Activated CD4-positive, alpha-beta T cell treated with anti-CD3 and anti-CD28 coated beads for 36 hours (primary cell): ENCODE measurements at places on chromosomes 1 and 21. TPM values are rescaled to one million over a fixed set of nuclear protein-coding genes. Genes with fewer than 3 reads are reported as not detected.

Gene PKP1
- total RNA-seq: not detected

DNA sequence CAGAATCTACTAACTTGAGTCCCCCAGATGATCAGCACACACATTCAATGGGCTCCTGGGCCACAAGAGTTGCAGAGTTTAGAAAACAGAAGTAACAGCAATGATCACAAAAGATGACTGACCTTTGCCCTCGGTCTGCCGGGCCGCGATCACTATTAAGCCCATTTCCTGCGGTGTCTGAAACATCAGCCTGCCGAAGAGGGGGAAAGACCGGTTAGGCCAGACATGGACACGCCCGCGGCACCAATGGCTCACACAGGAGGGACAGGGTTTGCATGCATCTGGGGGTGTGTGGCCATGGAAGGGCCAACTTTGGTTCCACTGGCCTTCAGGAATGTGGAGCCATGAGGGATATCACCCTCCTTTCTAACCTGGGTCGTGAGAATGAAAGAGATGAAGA, 68.2 kb downstream of the SIM2 start:
- no peak overlapping the region for H3K27ac ChIP-seq
- no peaks in the 10 kb centered on the region for H3K27me3 ChIP-seq
- no peak for DNase-seq
- H3K4me1 ChIP-seq: no peaks in the 10 kb centered on the region
- H3K36me3 ChIP-seq: no peaks in the 10 kb centered on the region
- H3K4me3 ChIP-seq: no peak overlapping the region

Gene GUCA2B
- total RNA-seq: not detected

GRCh38 chr1:234536741-234537140, 57.8 kb upstream of the TARBP1 start:
- H3K4me3 ChIP-seq: no peak overlapping the region
- H3K27ac ChIP-seq: no peak overlapping the region
- no peak for DNase-seq
- no peaks in the 10 kb centered on the region for H3K4me1 ChIP-seq
- H3K36me3 ChIP-seq: no peaks in the 10 kb centered on the region

DNA sequence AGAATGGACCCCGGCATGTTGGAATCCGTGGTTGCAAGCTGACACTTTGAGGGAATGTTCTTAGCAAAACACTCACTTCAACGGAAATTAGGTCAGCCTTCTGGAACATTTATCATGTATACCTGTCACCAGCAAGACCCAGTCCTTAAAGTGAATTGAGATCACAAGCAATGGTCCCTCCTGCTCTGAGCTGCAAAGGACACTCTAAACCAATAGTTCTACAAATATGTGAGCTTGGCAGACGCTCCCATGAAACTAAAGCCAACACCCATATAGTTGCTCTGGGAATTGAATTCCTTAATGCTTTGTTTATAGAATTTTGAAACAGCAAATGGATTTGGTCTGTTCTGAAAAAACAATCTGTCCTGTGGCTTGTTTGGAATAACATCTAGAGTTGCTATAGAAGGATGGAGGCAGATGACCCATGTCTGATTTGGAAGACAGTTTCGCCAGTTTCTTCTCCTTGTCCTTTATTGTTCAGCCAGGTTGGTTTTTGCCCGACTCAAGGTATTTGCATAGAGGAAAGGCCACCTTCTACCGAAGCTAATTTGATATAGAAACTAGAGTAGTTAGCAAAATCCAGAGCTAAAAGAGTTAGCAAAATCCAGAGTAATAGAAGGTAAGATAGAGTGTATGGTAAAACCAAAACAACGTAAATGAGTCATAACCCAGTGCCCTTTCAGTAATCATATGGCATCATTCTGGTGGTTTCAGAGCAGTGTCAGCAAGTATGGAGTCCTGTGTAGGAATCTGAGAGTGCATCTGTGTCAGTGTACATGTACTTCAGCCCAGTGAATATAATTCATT, 236.2 kb downstream of the NFIA start:
- no peaks in the 10 kb centered on the region for H3K36me3 ChIP-seq
- peaks cover 8% of the 10 kb centered on the region for H3K27me3 ChIP-seq
- H3K27ac ChIP-seq: peak overlapping the region; percentile 91
- H3K4me3 ChIP-seq: no peak overlapping the region
- DNase-seq: peak; percentile 46

DNA sequence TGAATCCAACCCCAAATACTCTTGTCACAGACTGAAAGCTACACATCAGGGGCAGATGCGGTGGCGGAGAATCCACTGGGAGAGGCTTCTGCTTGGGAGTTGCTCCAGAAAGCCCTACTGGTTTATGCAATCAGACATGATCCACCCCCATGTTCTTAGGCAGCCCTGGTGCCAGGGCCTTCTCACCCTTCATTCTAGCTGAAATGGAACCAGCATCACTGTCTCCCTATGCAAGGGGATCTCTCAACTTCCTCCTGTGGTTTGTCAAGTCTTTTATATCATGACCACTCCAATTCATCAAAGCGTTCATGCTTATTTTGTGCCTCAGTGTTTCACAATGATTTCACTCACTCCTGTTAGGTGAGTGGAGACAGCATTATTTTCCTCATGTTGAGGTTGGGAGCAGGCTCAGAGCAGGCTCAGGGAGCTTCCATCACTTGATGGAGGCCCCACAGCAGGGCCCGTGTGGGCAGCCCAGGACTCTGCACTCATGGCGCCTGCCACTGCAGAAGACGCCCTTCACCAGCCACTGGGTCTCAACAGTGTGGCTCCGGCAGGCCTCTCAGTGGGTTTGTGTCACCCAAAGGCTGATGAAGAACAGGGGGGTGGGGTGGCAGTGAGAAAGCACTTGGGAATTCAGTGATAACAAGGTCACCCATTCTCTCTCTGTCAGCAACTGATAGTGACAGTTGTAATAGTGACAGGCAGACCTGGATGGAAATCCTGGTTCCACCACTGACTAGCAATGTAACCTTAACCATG, 67.1 kb downstream of the CD58 start:
- DNase-seq: peak; percentile 43
- H3K4me3 ChIP-seq: no peak overlapping the region
- no peaks in the 10 kb centered on the region for H3K27me3 ChIP-seq
- no peaks in the 10 kb centered on the region for H3K36me3 ChIP-seq
- H3K27ac ChIP-seq: peak overlapping the region; percentile 94

- H3K27me3 ChIP-seq: peaks cover 30% of the 10 kb centered on the region
- peaks cover 3% of the 10 kb centered on the region for H3K4me1 ChIP-seq
- DNase-seq: no peak
- H3K4me3 ChIP-seq: no peak overlapping the region
- no peaks in the 10 kb centered on the region for H3K36me3 ChIP-seq
- no peak overlapping the region for H3K27ac ChIP-seq
Measured at GRCh38 chr1:42385283-42385682, 4.7 kb downstream of the RIMKLA start.

Gene MCOLN2
- total RNA-seq: 32.9 TPM

Gene LCE1F
- total RNA-seq: not detected

DNA sequence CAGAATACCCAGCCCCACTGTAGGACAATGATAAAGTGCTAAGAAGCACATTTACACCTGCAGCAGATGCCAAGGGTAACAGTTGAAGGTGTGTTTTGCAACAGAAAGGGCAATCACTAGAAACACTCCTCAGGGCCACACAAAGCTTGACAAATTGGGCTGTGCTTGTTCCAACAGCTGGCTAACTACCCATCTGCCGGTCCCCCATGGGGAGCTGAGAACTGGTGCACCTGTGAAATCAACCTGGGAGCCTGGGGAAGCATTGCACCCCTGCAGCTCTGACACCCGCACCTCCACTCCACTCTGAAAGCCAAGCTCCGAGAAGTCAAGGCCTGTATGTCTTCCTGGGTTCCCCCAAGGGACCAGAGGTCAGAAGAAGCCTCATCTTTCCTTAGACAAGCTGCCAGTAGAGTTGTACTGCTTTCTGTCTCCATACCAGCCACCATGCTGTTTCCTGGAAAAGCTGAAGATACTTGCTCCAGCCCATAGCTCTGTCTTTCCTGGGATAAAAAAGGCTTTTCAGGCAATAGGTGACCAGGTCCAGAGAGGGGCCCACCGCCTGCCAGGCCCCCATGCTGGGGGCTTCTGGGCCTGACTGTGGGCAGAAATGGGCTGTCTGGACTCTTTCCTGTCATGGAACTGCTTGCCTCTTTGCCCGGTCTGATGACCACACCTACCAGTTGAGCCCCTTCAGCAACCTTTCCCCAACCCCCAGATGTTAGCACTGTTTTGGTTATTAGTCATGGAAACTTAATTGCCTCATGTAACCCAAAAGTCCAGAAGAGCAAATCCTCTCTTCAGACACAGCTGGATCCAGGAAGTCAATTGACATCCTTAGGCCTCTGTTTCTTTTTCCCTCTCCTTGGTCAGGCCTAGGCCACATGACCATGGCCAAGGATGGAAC, 93.6 kb downstream of the KIF14 start:
- H3K27me3 ChIP-seq: no peaks in the 10 kb centered on the region
- H3K27ac ChIP-seq: no peak overlapping the region
- no peak for DNase-seq
- H3K4me3 ChIP-seq: no peak overlapping the region

DNA sequence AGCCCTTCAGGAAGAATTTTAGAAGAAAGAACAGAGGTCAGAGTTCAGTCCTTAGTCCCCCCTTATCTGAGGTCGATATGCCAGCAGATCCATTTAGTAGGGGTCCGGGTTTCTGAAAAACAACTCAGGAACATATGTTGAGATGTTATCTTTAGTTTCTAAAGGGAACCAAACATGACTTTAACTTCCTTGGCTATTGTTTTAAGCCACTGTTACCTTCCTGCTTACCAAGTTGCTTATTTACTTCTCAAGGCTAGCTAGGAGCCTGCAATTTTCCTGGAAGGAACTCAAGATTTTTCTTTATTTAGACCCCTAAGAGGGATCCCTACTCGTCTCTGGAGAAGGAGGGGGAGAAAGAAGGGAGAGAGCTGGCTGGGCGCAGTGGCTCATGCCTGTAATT, 54.3 kb downstream of the KCNC4 start:
- no peak overlapping the region for H3K27ac ChIP-seq
- no peaks in the 10 kb centered on the region for H3K36me3 ChIP-seq
- H3K4me3 ChIP-seq: no peak overlapping the region
- H3K27me3 ChIP-seq: peaks cover 1% of the 10 kb centered on the region
- H3K4me1 ChIP-seq: no peaks in the 10 kb centered on the region

Gene SMIM1
- 4.2 TPM for total RNA-seq

Gene CA6
- total RNA-seq: 0.27 TPM

DNA sequence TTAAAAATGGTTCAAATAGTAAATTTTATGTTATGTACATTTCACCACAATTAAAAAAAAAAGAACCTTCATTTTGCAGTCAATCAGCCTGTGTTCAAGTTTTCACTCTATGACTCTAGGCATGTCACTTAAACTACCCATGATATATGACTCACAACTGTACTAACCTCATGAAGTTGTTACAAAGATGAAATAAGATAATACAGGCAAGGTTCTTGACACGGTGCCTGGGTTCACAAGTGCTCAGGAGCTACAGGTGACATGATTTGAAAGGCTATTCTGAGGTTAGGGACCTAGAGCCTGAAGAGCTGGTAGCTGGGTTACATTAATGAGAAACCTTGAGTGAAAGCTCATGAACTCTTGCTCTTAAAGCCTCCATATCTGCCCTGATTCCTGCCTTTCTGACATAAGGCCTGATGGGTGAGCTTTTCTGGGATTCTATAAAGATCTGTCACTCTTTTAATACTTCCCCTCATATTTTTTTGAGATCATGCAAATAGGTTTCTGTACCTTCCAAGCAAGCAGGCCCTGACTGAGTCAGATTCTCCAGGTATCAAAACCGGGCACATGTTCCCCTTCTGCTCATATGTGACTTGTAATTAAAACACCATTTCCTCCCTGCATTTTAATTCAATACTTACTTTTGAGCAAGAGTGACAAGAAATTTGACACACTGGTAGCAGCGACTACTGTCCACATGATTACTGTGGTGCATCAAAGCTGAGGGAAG, 34.0 kb downstream of the PCSK9 start:
- H3K4me3 ChIP-seq: no peak overlapping the region
- peaks cover 18% of the 10 kb centered on the region for H3K4me1 ChIP-seq
- no peaks in the 10 kb centered on the region for H3K27me3 ChIP-seq

GRCh38 chr21:36704958-36705678, 6.2 kb downstream of the SIM2 start:
- H3K27ac ChIP-seq: no peak overlapping the region
- H3K27me3 ChIP-seq: peaks cover 76% of the 10 kb centered on the region
- H3K4me1 ChIP-seq: peaks cover 57% of the 10 kb centered on the region
- H3K36me3 ChIP-seq: no peaks in the 10 kb centered on the region
- no peak for DNase-seq

GRCh38 chr1:89822109-89822962, 1.5 kb downstream of the LRRC8D start:
- peak overlapping the region; percentile 69 for H3K27ac ChIP-seq
- peak overlapping the region; percentile 82 for H3K4me3 ChIP-seq
- peaks cover 28% of the 10 kb centered on the region for H3K4me1 ChIP-seq
- H3K36me3 ChIP-seq: peaks cover 6% of the 10 kb centered on the region
- no peaks in the 10 kb centered on the region for H3K27me3 ChIP-seq

Gene CRB1
- total RNA-seq: 0.09 TPM

GRCh38 chr1:204548265-204548664, 32.1 kb downstream of the MDM4 start:
- no peak overlapping the region for H3K27ac ChIP-seq
- DNase-seq: no peak
- H3K4me3 ChIP-seq: no peak overlapping the region
- no peaks in the 10 kb centered on the region for H3K27me3 ChIP-seq

Gene DOP1B
- total RNA-seq: 15.0 TPM

GRCh38 chr1:22607154-22607553, 29.3 kb upstream of the C1QA start:
- no peak overlapping the region for H3K4me3 ChIP-seq
- no peak for DNase-seq
- no peaks in the 10 kb centered on the region for H3K36me3 ChIP-seq
- no peak overlapping the region for H3K27ac ChIP-seq
- peaks cover 30% of the 10 kb centered on the region for H3K27me3 ChIP-seq

DNA sequence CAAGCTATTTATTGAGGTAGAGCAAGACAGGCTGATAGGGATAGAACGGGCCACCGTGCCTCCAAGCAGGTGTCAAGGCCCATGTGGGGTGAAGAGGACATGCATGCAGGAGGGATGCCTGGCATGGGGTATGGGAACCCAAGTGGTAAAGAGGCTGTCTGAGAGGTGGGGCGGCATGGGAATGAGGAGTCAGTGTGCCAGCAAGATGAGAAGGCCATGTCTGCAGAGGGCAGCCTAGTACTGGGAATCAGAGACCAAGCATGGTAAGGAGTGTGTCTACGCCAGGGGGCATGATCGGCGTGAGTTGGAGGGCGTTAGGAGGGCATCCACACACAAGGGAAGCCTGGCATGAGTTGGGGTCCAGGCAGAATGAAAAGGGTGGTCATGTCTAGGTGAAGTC, 303.7 kb upstream of the PLD5 start:
- no peak for DNase-seq
- H3K27me3 ChIP-seq: peaks cover 4% of the 10 kb centered on the region
- no peaks in the 10 kb centered on the region for H3K4me1 ChIP-seq
- H3K4me3 ChIP-seq: no peak overlapping the region
- no peak overlapping the region for H3K27ac ChIP-seq

Gene PAQR6
- 4.7 TPM for total RNA-seq
